Hepatocyte (in vitro differentiated cells): ENCODE measurements at places on chromosomes 5 and 9.

DNA sequence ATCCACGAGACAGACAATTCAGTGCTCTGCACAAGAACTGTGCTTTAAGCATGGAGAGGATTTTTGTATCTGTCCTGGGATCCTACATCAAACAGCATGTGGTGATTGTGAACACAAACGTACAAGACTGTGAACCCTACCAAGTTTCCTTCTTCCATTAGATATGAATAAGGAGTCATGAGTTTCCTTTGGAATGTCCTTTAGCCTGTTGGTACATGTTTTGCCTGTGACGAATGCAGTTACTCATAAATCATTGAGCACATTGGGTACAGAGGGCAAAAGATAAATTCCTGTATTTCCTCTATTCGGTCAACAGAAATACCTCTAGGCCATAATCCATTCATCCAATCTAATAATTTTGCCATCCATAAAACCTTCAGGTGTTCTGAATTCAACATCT, 61.5 kb downstream of the FXN start:
- H3K27ac ChIP-seq, result peak overlapping the region; percentile 90
- H3K4me3 ChIP-seq, result no peak overlapping the region
- H3K36me3 ChIP-seq, result no peaks in the 10 kb centered on the region
- peak; percentile 59 for DNase-seq
- H3K4me1 ChIP-seq, result peaks cover 13% of the 10 kb centered on the region

DNA sequence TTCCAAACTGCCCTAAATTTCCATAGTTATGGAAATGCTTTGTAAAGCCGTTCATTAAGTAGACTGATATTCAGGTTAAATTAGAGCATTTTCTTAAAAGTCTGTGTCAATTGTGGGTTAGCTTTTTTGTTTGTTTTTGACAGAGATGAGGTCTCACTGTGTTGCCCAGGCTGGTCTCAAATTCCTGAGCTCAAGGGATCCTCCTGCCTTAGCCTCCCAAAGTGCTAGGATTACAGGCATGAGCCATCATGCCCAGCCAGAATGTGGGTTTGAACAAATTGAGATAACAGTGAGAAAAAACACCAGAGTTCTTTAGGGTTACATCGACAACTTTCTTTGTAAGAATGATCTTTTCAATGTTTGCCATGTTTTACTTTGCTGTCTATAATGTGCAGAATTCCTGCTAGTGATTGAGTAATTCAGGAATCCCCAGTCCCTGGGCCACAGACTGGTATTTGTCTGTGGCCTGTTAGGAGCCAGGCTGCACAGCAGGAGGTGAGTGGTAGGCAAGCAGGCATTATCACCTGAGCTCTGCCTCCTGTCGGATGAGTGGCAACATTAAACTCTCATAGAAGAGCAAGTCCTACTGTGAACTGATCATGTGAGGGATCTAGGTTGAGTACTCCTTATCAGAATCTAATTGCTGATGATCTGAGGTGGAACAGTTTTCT, 80.5 kb downstream of the RAI14 start:
- DNase-seq, result no peak
- H3K4me1 ChIP-seq, result peaks cover 6% of the 10 kb centered on the region
- H3K4me3 ChIP-seq, result no peak overlapping the region
- H3K27me3 ChIP-seq, result no peaks in the 10 kb centered on the region

DNA sequence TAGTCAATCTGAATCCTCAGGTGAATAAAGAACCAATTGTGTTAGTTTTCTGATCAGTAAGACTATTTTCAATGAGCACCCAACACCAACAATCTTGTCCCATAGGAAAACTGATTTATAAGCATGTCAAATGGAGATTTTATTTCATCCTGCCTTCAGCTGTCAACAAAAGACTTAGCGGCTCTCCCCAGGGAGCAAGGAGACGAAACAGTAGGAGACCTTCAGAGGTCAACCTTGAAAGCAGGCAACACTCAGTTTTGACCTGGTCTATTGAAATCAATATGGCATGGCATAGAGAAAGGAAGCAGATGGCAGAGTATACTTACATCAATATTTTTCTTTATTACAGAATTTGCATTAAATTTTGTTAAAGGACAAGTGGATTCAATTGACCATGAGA, 34.1 kb downstream of the ZNF622 start:
- DNase-seq, result no peak
- H3K4me1 ChIP-seq, result no peaks in the 10 kb centered on the region
- H3K4me3 ChIP-seq, result no peak overlapping the region
- H3K27me3 ChIP-seq, result no peaks in the 10 kb centered on the region

GRCh38 chr9:118962426-118962825, 406.8 kb downstream of the BRINP1 start:
- no peak for DNase-seq
- H3K4me3 ChIP-seq, result no peak overlapping the region
- H3K36me3 ChIP-seq, result no peaks in the 10 kb centered on the region
- H3K27me3 ChIP-seq, result no peaks in the 10 kb centered on the region
